Panc1 (cell line): ENCODE measurements at places on chromosomes 1 and 21.

- H3K36me3 ChIP-seq = no peaks in the 10 kb centered on the region
- H3K4me1 ChIP-seq = peaks cover 12% of the 10 kb centered on the region
- H3K27ac ChIP-seq = no peak overlapping the region
- H3K27me3 ChIP-seq = no peaks in the 10 kb centered on the region
Observed at GRCh38 chr1:205444300-205444930, 11.4 kb downstream of the BLACAT1 start.

DNA sequence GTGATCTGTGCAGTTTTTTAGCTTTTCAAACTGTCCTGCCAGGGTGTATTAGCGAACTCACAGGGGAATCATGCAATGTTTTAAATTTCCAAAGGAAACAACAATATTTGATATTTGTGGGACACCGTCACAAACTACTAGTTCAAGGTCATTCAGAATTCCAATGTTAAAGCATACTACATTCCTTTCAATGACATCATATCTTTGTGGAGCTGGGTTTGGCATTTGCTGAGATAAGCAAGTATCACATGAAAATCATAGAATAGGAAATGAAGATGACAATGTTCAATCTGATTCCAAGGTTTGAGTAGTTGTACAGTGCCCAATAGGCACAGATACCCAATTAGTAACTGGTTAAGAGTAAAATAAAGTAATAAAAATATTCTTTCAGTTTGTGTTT, 35.6 kb downstream of the NUF2 start:
- no peak overlapping the region for H3K27ac ChIP-seq
- peaks cover 6% of the 10 kb centered on the region; the same call in 1 of the 2 replicates for H3K36me3 ChIP-seq
- no peak overlapping the region for H3K4me3 ChIP-seq
- no peaks in the 10 kb centered on the region; the same call in 1 of the 2 replicates for H3K27me3 ChIP-seq
- H3K4me1 ChIP-seq = no peaks in the 10 kb centered on the region

GRCh38 chr1:15952317-15953258, 23.3 kb downstream of the ZBTB17 start:
- no peaks in the 10 kb centered on the region for H3K36me3 ChIP-seq
- H3K4me1 ChIP-seq = peaks cover 55% of the 10 kb centered on the region
- no peak overlapping the region for H3K4me3 ChIP-seq
- peak; percentile 52 for DNase-seq
- H3K27me3 ChIP-seq = no peaks in the 10 kb centered on the region
- H3K27ac ChIP-seq = peak overlapping the region; percentile 42

- H3K4me1 ChIP-seq = peaks cover 26% of the 10 kb centered on the region
- peak overlapping the region; percentile 86 for H3K4me3 ChIP-seq
- H3K36me3 ChIP-seq = peaks cover 4% of the 10 kb centered on the region; the same call in 1 of the 2 replicates
- peak overlapping the region; percentile 88 for H3K27ac ChIP-seq
- no peak for DNase-seq
- H3K27me3 ChIP-seq = no peaks in the 10 kb centered on the region
Observed at GRCh38 chr1:22053861-22054770, 1.6 kb downstream of the CDC42 start.

DNA sequence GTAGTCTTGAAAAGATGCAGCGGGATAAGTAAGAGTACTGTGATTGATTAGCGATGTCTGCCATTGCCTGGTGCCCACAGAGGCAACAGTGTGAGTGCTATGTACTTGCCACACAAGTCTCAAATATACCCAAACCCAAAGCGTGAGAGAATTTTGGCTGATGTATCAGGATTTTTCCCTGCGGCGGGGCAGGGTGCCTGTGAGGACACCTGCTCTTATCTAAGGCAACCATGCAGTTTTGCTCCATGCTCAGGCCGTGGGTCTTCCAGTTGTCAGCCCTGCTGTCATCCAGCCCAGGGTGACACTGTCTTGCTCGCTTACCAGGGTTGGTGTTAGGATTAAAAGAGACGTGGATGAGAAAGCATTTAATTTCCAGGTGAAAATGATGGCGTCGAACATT, 202.7 kb downstream of the PTPRU start:
- peaks cover 27% of the 10 kb centered on the region for H3K27me3 ChIP-seq
- H3K27ac ChIP-seq = no peak overlapping the region
- DNase-seq = no peak

DNA sequence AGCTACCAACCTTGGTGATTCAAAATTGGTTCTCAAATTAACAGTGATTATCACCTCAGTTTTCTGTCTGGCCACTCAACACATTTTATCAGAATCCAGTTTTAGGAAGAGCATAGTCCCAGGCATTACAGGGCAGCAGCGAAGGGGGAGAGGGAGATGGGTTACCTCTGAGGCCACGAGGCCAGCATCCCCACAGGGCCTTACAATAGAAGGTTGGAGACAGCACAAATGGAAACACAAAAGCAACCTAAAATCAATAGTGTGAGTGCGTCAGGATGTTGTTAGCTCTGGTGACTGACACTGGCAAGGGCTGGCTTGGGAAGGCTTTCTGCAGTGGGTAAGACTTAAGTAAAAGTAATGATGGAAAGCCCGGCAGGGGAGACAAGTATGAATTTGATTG, 79.5 kb downstream of the JAK1 start:
- H3K4me1 ChIP-seq = peaks cover 25% of the 10 kb centered on the region
- no peak overlapping the region for H3K27ac ChIP-seq
- no peaks in the 10 kb centered on the region for H3K27me3 ChIP-seq
- no peak overlapping the region for H3K4me3 ChIP-seq
- DNase-seq = no peak

GRCh38 chr1:243495442-243496186, 239.8 kb downstream of the SDCCAG8 start:
- no peak overlapping the region for H3K4me3 ChIP-seq
- H3K4me1 ChIP-seq = no peaks in the 10 kb centered on the region
- H3K27ac ChIP-seq = no peak overlapping the region
- no peaks in the 10 kb centered on the region for H3K27me3 ChIP-seq

DNA sequence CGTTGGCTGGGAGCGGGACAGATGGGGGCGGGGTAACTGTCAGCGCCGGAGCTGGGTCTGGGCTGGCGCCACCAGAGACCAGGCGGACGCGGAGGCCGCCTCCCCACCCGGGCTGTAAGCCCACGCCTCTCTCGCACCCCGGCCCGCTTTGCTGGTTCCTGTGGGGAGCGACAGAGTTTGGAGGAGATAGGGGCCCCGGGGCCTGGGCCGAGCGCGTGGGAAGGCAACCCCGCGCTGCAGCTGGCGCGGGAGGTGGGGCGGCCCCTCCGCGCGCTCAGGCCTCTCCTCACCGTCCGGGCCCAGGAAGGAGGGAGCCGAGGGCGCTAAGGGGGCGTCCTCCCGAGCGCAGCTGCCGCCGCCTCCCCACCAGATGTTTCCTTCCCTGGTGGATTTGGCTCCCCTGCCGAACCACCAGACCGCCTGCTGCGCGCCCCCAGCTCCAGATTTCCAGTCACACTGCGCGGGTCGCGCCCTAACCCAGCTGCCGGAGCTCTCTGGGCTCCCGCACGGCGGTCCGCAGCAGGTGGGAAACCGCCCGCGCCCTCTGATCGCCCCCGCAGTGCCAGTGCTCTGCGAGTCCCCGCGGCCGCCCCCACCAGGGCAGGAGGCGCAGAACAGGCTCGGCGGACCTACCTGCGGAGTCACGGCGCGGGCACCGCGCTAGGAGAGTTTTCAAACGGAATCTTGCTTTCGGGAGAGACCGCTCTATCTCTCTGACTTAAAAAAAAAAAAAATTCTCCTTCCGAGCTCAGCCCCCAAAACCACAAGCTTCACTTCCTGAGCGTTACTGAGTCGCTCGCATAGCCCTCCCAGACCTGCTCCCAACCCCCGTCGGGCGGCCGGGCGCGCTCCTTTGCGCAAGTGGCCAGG, 1.1 kb downstream of the GFI1 start:
- H3K27me3 ChIP-seq = peaks cover 8% of the 10 kb centered on the region
- no peaks in the 10 kb centered on the region for H3K36me3 ChIP-seq
- H3K4me3 ChIP-seq = peak overlapping the region; percentile 37
- peaks cover 2% of the 10 kb centered on the region; the same call in 1 of the 2 replicates for H3K4me1 ChIP-seq

DNA sequence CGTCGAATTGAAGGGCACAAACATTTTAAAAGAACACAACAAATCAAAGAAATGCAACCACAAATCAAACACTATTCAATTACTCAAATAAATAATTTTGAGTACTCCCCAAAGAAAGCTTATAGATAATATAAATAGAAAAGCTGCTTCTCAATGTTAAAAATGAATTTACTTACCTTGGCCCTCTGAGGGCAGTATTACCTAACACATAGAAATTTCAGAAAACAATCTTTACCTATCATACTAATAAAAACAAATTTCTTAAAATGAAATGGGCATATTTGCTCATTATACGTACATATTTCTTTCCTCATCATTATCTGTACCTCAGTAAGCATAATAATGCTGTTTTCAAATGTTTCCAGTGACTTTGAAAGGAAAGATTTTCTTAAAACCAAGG, 141.8 kb downstream of the AKT3 start:
- H3K4me3 ChIP-seq = no peak overlapping the region
- no peaks in the 10 kb centered on the region for H3K36me3 ChIP-seq
- DNase-seq = no peak
- H3K4me1 ChIP-seq = no peaks in the 10 kb centered on the region

GRCh38 chr1:23062271-23062670, 43.0 kb downstream of the KDM1A start:
- H3K36me3 ChIP-seq = peaks cover 19% of the 10 kb centered on the region
- no peak for DNase-seq
- no peak overlapping the region for H3K27ac ChIP-seq
- no peak overlapping the region for H3K4me3 ChIP-seq

DNA sequence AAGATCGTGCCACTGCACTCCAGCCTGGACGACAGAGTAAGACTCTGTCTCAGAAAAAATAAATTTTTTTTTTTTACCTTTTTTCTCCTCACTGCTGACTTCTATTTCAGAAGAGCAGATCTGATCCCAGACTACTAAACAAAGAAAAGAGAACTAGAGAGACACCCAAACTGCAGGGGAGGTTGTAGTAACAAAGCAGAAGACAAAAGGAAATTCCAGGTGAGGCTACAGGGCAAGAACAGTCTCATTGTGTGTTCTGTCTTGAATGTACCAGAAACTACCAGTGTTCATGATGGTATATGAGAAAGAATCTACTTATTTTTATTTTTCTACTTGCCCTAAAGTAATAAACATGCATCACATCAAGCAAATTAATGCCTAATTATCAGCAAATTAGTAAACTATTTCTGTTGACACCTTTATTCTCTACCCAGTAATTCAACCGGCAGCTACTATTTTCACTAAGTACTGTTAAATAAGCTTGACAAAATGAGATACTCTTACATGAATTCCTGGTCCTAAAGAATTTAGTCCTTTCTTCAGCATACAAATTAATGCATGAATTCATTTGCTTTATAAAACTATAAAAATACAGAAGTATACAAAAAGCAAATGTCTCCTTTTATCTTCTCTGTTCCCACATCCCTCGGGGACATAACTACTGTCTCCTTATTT, 40.6 kb downstream of the ARID4B start:
- no peaks in the 10 kb centered on the region for H3K27me3 ChIP-seq
- no peak for DNase-seq
- H3K36me3 ChIP-seq = no peaks in the 10 kb centered on the region
- H3K4me1 ChIP-seq = no peaks in the 10 kb centered on the region
- no peak overlapping the region for H3K4me3 ChIP-seq
- no peak overlapping the region for H3K27ac ChIP-seq

DNA sequence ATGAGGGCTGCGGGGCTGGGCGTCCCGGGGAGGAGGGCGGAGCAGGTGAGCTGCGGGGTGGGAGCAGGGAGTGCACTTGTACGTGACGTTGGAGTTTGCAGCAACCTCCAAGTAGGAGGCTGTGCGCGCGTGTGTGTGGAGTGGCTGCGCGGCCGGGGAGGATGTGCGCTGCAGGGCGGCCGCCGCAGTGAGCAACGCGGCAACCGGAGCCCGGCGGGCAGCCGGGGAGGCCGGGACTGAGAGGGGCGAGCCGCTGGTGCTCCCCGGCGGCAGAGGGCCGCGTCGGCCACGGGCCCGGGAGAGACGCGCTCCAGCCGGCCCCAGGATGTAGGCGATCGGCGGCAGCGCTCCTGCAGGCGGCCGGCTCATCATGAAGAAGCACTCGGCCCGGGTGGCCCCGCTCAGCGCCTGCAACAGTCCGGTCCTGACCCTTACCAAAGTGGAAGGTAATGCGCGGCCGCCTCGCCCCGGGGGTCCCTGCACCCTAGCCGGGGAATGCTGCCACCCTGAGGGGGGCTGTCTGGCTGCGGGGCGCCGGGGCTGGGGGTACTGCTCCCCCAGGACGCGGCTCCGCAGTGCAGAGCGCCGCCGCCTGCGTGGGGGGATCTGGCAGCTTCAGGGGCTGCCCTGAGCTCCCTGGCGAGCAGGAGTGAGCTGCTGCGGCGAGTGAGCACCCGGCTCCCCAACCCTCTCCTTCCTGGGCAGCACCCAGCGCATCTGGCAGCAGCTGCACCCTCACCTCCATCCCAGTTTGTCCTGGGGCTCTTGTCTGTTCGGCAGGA, 158.9 kb upstream of the COA6 start:
- peaks cover 16% of the 10 kb centered on the region for H3K4me1 ChIP-seq
- H3K27ac ChIP-seq = no peak overlapping the region
- no peaks in the 10 kb centered on the region for H3K27me3 ChIP-seq
- no peak for DNase-seq

GRCh38 chr1:12095452-12096263, 32.6 kb downstream of the TNFRSF8 start:
- no peaks in the 10 kb centered on the region for H3K27me3 ChIP-seq
- no peaks in the 10 kb centered on the region for H3K36me3 ChIP-seq
- no peak overlapping the region for H3K4me3 ChIP-seq
- no peak overlapping the region for H3K27ac ChIP-seq

DNA sequence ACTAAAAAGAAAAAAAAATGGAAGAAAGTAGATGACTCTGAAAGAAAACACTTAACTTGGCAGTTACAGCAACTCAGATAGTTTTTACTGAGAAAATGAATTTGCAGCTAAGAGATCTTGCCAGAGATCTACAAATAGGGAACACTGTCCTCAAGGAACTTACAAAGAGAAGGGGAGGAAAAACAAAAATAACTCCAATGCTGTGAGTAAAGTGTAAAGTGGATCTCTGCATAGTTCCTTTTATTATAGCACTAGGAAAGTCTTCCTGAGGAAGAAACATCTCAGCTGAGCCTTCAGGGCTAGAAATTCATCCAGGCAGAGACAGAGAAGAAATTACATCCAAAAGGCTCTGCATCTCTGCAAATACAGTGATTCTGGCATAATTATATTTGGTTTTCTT, 3.9 kb downstream of the CD1B start:
- no peaks in the 10 kb centered on the region for H3K27me3 ChIP-seq
- H3K27ac ChIP-seq = no peak overlapping the region
- H3K36me3 ChIP-seq = no peaks in the 10 kb centered on the region
- no peak for DNase-seq
- no peak overlapping the region for H3K4me3 ChIP-seq

GRCh38 chr21:33394260-33394659, 9.0 kb upstream of the IFNGR2 start:
- no peak for DNase-seq
- H3K27ac ChIP-seq = no peak overlapping the region
- H3K36me3 ChIP-seq = no peaks in the 10 kb centered on the region
- no peaks in the 10 kb centered on the region for H3K27me3 ChIP-seq
- peaks cover 3% of the 10 kb centered on the region; the same call in 1 of the 2 replicates for H3K4me1 ChIP-seq
- no peak overlapping the region for H3K4me3 ChIP-seq

GRCh38 chr1:5822266-5822665, 170.0 kb downstream of the NPHP4 start:
- no peak overlapping the region for H3K27ac ChIP-seq
- H3K27me3 ChIP-seq = peaks cover 3% of the 10 kb centered on the region; the same call in 1 of the 2 replicates
- no peaks in the 10 kb centered on the region for H3K36me3 ChIP-seq

- H3K36me3 ChIP-seq = no peaks in the 10 kb centered on the region
- DNase-seq = no peak
- H3K4me3 ChIP-seq = no peak overlapping the region
- no peaks in the 10 kb centered on the region for H3K27me3 ChIP-seq
Observed at GRCh38 chr1:95888941-95889390, 655.0 kb downstream of the RWDD3 start.
